ENCODE measurements at places on chromosomes 7 and 10.

GRCh38 chr10:132413226-132414205 is 16.5 kb downstream of the PWWP2B start:
- DNase-seq = no peak

DNA sequence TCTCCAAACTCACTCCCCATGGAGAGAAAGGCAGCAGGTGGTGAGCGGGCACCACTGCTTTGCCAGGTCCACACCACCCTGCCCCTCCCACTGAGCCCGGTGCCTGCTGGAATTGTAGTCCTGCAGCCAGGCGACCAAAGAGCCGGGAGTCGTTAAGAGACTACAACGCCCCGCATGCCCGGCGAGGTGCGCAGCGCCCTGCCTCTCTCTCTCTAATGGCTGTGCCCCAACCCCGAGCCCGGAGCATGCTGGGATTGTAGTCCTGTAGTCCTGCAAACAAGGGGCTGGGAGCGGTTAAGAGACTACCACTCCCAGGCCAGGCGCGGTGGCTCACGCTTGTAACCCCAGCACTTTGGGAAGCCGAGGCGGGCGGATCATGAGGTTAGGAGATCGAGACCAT is 8.1 kb upstream of the ZNF727 start:
- DNase-seq = no peak

- DNase-seq = no peak
Measured at GRCh38 chr10:71132321-71132810, 80.0 kb upstream of the UNC5B start.

DNA sequence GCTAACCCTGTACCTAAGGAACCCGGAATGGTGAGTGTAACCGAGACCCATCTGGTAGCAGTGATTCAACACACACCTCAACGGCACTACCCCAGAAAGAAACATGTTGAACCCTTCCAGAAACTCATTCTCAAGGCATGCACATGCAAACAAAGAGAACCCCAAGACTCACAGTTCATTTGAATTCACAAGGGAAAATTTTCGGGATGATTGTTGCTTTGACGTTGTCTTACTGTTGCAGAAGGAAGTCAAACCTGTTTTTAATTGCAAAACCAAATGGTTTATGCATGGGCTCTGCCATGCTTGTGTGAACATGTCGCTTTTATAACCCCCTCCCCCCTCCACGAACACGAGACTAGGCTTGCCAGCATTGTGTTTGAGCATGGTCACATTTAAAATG is 539.7 kb downstream of the GATA3 start:
- DNase-seq = no peak

DNA sequence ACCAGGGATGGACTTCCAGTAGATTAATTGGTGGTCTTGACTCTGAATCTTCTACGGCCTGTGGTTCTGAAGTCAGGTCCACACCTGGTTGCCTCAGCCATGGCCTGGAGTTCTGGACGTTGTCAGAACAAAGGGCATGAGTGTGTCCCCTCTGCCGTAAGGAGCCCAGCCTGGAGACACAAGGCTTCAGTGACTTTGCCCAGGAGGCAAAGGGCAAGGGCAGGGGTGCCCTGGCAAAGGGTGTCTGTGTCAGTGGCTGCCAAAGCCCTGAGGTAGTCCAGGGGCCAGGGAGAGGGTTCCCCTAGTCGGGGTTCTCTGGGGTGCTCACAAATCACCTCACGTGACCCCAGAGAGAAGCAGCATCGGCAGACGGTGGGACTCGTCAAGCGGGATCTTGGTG is 273.2 kb upstream of the ZNF32 start:
- DNase-seq = no peak

GRCh38 chr10:23158370-23158769 is 33.7 kb upstream of the PTF1A start:
- DNase-seq = peak; percentile 41

GRCh38 chr10:43857206-43857930 is 208.7 kb upstream of the ZNF32 start:
- no peak for DNase-seq

DNA sequence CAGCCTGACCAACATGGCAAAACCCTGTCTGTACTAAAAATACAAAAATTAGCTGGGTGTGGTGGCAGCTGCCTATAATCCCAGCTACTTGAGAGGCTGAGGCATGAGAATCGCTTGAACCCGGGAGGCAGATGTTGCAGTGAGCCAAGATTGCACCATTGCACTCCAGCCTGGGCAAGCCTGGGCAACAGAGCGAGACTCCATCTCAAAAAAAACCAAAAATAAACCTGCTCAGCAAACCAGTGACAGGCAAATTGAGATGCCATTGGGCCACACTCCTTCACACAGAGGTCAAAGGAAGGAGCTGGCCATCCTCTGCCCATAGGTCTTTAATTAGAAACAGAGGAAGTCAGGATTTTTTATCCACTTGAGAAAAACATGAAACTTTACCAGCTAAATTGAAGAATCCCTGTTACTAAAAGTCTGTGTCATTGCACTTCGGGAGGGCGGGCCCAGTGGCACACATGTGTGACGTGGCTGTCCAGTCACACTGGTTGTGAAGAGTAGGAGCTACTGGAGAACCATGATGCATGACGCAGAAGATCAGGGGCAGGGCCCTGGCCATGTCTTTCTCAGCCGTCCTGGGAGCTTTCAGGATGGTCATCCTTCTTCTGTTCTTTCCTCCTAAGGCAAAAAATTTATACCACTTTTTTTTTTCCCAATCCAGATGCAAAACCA is 118.3 kb upstream of the ZNF438 start:
- no peak for DNase-seq

DNA sequence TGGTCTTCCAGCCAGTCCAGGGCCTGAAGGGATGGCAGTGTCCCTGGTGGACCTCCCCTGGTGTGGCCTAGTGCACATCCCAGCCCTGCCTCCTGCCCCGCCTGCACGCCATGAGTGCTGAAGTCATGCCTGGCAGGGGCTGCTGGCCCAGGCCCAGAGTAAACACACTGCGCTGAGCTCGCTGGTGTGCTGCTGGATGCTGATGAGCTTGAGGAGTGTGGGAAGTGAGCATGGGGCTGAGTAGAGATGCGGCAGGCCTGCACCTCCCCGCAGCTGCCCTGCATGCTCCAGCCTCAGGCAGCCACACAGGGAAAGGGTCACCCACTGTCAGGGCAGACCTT is 43.2 kb downstream of the HTRA1 start:
- no peak for DNase-seq

DNA sequence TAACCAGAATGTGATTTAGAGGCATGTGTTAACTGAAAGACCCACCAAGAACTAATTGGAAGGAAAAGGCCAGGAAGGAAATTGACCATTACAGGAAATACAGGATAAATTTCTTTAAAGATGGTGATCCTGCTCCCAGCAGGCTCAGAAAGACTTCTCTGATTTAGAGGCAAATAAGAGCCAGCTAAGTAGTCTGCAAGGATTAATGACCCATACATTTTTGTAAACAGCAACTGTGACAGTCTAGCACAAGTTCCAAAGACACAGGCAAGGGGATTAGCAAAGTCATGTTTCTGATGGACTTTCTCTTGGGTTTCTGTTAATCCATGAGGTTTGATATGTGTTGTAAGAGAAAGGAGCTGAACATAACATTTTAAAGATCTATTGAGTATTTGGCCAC is 425.0 kb downstream of the HTR7 start:
- DNase-seq = no peak

DNA sequence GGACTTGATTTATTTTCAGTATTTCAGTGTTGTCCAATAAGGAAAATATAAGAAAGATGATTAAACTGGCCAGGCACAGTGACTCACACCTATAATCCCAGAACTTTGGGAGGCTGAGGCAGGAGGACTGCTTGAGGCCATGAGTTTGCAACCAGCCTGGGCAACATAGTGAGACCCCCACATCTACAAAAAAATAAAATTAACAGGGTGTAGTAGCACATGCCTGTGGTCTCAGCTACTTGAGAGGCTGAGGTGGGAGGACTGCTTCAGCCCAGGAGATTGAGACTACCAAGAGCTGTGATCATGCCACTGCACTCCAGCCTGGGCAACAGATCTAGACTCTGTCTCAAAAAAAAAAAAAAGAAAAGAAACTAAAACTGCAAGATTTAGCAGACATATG is 138.0 kb downstream of the PARD3 start:
- DNase-seq = no peak

GRCh38 chr7:140810830-140811556 is 113.7 kb downstream of the BRAF start:
- peak; percentile 78 for DNase-seq

GRCh38 chr10:101859530-101859929 is 15.9 kb upstream of the KCNIP2 start:
- DNase-seq = no peak

- DNase-seq = no peak
Measured at GRCh38 chr10:27959093-27959715, 39.7 kb downstream of the ODAD2 start.

DNA sequence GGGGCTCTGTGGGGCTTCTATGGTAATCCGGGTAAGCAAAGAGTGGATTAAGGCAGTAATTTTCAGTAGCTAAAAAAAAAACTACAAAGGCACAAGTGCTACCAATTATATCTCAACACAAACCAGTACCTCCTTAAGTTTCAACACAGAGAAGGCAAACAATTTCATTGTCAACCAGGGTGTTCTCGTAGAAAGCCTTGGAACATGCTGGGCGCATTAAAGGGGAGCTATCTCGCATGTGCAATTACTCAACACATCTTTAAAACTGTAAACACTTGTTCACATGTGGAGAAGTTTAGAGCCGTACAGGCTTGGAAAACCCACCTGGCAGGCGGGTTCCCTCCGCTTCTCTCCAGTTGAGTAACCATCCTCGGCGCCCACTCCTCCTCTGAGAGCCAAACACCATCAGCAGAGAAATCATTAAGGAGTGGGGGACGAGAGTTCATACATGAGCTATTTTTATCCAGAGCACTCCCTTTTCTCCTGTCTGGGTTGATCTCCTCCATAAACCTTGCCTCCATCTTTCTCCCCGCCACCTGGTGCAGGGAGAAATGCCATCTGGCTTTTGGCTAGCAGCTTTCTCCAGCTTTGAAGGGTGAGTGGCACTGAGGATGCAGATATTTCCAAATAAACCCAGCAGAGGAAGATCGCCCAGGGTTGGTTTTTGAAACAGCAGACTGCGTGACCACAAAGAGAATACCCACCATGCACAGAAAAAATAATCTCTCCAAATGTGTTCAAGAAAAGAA is 287.1 kb downstream of the WDR11 start:
- DNase-seq = no peak

GRCh38 chr7:31003721-31004120 is 40.0 kb downstream of the GHRHR start:
- no peak for DNase-seq

DNA sequence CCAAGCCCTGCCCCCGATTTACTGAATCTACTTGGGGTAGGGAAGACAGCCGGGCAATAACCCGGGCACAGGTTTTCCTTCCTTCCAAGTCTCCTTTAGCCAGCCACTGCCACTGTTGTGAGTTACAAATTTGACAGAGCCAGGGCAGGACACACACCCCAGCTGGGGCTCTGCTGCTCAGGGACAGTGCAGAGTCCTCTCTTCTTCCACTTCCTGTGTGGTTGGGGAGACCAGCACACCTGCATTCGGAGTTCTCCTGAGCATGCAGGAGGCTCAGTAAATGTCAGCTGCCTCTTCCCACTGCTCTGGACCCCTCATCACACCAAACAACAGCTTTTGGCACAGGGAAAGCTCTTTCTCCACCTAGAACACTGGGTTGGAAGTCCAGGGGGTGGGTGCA is 21.3 kb downstream of the CHST15 start:
- DNase-seq = no peak

DNA sequence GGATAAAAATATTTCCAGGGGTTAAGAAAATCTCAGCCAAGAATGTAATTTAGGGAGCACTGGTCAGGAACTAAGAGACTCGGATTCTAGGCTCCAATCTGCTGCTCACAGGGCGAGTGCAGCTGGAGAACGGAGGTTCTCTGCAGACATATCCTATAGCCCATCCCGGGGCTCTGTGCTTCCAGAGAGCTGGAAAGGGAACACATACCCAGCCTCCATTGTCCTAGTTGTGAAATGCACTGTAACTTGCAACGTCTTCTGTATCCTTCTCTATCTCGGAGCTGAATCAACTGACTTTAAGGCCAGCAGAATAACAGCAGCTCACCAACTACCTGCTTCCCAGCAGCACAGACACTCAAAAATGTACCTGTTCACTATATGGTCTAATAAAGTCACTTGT is 351.1 kb upstream of the MYO3A start:
- DNase-seq = no peak

GRCh38 chr7:22782616-22783232 is 39.9 kb downstream of the TOMM7 start:
- DNase-seq = peak; percentile 81

- DNase-seq = no peak
Measured at GRCh38 chr10:35211390-35211789, 84.7 kb downstream of the CREM start.

DNA sequence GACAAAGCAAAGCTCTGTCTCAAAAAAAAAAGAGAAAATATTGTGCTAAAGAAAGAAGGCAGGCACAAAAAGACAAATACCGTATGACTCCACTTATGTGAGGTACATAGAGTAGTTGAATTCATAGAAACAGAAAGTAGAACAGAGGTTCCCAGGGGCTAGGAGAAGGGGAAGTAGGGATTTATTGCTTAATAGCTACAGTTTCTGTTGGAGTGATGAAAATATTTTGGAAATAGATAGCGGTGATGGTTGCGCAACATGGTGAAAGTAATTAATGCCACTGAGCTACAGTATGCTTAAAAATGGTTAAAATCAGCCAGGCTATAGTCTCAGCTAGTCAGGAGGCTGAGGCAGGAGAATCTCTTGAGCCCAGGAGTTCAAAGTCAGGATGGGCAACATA is 18.5 kb upstream of the NPFFR1 start:
- DNase-seq = no peak

DNA sequence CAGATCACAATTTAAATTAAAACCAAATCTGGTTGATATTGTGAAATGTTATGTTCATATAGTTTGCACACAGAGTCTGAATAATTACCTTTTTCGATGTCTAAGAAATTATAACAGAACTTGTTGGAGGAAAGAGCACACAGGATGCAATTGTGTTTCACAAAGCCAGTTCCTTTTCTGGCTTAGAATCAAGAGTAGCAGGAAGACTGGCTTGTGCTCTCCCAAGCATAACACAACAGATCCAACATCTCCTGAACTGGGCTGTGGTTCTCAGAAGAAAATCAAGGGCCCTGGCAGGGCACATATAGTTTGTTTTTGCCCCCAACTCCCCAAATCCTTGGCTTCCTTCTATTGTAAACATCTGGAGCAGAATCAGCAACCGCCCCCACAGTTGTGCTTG is 62.7 kb downstream of the LRRC4 start:
- DNase-seq = no peak

- DNase-seq = no peak
Measured at GRCh38 chr10:46094197-46094500, 48.1 kb upstream of the MSMB start.

GRCh38 chr7:100966542-100967291 is 2.6 kb upstream of the MUC12 start:
- no peak for DNase-seq

- no peak for DNase-seq
Measured at GRCh38 chr10:111077479-111077784, 603 bp downstream of the ADRA2A start.
